ENCODE measurements at places on chromosomes 7 and 10. TPM values are rescaled to one million over a fixed set of nuclear protein-coding genes. Genes with fewer than 3 reads are reported as not detected.

The ACHE gene
- 2.0 TPM for total RNA-seq

The STEAP4 gene
- not detected for total RNA-seq

The TRPV5 gene
- not detected for total RNA-seq

The FOXI2 gene
- not detected for total RNA-seq

The SMKR1 gene
- 2.0 TPM for total RNA-seq

The TPST1 gene
- total RNA-seq = 10.2 TPM

The MACC1 gene
- 0.19 TPM for total RNA-seq

The PVRIG gene
- not detected for total RNA-seq

The PLEKHS1 gene
- total RNA-seq = not detected

The REPIN1 gene
- 96.1 TPM for total RNA-seq

The CREB5 gene
- total RNA-seq = 28.7 TPM

The TCERG1L gene
- not detected for total RNA-seq

The PNLIPRP3 gene
- total RNA-seq = not detected

The BLNK gene
- total RNA-seq = not detected

The TAS2R4 gene
- 0.29 TPM for total RNA-seq

The TMEM130 gene
- not detected for total RNA-seq

The SRRM3 gene
- 0.23 TPM for total RNA-seq

The GTF2IRD1 gene
- 13.6 TPM for total RNA-seq

The ADCYAP1R1 gene
- total RNA-seq = not detected

The SSMEM1 gene
- not detected for total RNA-seq

The MACROH2A2 gene
- 5.8 TPM for total RNA-seq

The LRIT1 gene
- not detected for total RNA-seq

The CCSER2 gene
- total RNA-seq = 23.1 TPM

The DLX6 gene
- not detected for total RNA-seq

The GARIN1A gene
- total RNA-seq = 0.05 TPM

The OPALIN gene
- not detected for total RNA-seq

The FKBP9 gene
- total RNA-seq = 196 TPM

The PRF1 gene
- total RNA-seq = not detected

The ZCCHC24 gene
- total RNA-seq = 15.8 TPM

The GPR26 gene
- not detected for total RNA-seq

The YWHAG gene
- total RNA-seq = 145 TPM

The CALML5 gene
- total RNA-seq = not detected

The AKR1C2 gene
- not detected for total RNA-seq

The LAMTOR4 gene
- 193 TPM for total RNA-seq

The PRKAG2 gene
- total RNA-seq = 25.4 TPM

The TDRD1 gene
- not detected for total RNA-seq

The LHFPL3 gene
- not detected for total RNA-seq

The DNAJC9 gene
- 26.1 TPM for total RNA-seq

The VSIR gene
- total RNA-seq = 53.8 TPM

The GET4 gene
- total RNA-seq = 35.7 TPM

The MSMB gene
- not detected for total RNA-seq

The TEX47 gene
- total RNA-seq = not detected

The FAM24B gene
- total RNA-seq = 3.8 TPM

The P4HA1 gene
- total RNA-seq = 82.2 TPM

The LBX1 gene
- not detected for total RNA-seq

The ADAM22 gene
- 1.1 TPM for total RNA-seq

Measured in glomerular endothelial cell (primary cell).